Neuronal stem cell (in vitro differentiated cells): ENCODE measurements at places on chromosomes 11 and 22.
A peak's percentile ranks its signal among the peaks of the same experiment; 100 is the strongest.

DNA sequence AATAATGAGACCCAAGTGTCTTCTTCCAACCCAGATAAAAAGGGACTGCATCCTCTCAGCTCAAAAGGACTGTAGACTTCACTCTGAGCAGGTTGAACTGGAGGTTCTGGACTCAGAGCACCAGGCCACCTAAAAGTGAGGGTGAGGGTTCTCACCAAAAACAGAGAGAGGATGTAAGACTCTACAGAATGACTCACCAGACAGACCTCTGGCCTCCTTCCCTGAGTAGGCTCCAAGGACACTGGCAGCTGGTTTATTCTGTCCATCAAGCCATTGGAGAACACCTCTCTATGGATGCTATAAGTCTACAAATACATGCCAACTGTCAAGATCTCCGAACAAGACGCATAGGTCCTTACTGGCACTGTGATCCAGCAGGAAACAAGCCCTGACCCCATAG, 27.2 kb downstream of the FEZ1 start:
- no peak for DNase-seq

DNA sequence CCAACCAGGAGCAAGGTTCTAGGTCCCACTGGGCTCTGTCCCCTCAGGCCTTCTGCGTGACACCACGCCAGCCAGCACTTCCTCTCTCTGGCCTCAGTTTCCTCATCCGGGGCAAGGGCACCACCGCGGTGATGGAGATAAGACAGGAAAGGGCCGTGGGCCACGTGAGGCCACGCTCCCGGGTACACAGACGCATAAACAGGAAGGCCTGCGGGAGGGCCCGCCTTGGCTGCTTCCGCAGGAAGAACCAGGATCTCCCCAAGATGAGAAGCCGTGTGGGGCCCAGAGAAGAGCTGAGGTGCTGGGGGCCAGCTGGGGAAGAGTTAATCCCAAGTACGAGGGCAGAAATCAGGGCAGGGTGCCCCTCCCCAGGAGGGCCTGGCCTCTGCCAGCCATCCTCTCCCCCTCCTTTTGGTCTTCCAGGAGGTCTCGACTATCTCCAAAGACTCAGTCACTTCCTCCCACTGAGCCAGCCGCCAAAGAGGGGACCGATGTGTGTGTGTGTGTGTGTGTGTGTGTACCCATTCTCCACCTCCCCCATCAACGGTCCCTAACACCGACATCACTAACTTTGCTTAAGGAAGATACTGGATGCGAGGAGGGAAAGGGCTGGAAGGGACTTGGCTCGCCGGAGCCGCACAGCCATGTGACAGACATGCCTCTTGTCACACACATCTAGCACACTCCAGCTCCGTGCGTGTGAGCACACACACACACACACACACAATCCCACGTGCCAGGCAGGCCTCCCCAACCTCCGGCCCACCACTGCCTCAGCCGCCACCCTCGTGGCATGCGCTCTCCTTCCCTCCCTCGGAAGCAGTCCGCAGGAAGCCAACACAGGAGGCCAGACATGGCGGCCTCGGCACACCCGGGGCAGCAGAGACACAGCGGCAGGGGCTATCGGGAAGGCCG, 1.4 kb downstream of the MFNG start:
- no peak for DNase-seq

DNA sequence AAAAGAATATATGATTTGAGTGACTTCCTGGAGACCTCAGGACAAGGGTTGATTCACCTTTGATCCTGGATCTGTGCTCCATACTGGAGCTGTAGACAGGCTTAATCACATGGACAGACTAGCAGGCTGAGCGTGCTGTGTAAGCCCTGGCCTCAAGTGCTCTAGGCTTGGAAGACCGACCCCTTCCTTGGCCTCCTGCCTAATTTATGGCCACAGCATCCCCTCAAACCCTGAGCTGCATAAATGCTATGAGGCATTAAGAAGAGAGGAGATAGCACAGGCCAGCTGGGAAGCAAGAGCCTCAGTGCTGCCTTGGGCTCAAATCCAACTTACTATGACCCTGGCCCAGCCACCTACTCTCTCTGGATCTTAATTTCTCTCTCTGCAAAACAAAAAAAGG, 385.1 kb downstream of the BUD13 start:
- DNase-seq, result no peak

- peak; percentile 72 for DNase-seq
Measured at GRCh38 chr11:11787305-11788062, 54.3 kb upstream of the USP47 start.

DNA sequence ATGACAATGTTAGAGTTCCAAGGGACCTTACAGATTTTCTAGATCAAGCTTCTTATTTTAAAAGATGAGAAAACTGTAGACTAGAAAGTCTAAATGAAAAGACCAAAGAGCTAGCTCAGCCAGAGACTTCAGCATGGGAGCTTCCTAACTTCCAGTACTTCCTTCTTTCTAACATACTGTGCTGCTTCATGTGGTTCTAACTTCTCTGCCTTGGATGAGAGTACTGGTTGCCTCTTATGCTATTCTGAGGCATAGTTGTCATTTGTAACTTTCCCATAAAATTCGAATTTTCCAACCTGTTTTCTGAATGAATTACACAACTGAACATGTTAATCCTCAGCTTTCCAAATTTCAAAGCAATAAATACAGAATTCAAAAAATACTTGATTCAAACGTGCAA, 1.8 kb downstream of the MTMR2 start:
- DNase-seq, result no peak

DNA sequence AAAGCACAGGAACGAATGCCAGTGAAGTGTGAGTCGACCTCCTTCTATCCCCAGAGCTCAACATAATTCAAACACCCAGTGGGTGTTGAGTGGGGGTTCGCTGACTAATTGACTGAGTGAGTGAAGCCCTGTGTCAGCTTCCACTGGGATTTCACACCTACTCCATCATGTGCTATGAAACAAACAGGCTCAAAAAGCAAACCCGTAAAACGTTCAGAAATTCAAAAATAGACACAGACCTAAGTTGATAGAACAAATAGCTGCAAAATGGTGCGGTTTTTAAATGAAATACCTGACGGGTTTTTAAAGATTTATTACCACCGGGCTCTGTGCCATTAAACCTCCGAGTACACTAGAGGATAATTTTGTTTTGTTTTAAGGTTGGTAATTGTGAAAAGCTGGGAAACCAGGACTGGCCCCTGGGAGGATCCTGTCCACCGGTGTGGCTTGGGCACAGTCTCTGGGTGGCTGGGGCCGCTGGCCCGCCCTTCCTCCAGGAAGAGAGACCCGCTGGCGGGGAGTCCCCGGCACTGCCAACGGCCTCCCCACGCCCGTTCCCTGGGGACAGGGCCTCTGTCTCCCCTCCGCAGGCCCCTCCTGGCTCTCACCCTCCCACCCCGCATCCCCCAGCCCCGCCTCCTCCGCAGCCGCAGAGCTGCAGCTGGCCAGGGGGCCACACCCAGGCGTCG, 13.6 kb downstream of the KCNJ5 start:
- no peak for DNase-seq

- peak; percentile 29 for DNase-seq
Measured at GRCh38 chr11:93236741-93237675, 39.2 kb upstream of the SLC36A4 start.

- no peak for DNase-seq
Measured at GRCh38 chr22:45756558-45756957, 84.9 kb downstream of the ATXN10 start.

DNA sequence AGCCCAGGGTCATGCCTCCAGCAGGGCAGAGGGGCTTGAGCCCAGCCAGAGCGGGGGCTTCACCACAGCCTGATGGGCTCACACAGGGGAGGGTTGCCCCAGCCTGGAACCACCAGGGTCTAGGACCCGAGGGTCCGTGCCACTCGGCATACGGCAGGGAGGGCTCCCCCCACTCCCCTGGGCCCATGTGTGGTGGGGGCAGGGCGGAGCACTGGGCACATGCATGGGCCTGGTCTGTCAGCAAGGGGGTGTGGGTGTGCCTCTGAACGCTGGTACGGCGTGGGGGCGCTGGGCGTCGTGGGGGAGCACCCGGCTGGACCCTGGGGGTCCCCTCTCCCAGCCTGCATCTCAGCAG, 29.3 kb downstream of the MOB2 start:
- DNase-seq, result no peak

DNA sequence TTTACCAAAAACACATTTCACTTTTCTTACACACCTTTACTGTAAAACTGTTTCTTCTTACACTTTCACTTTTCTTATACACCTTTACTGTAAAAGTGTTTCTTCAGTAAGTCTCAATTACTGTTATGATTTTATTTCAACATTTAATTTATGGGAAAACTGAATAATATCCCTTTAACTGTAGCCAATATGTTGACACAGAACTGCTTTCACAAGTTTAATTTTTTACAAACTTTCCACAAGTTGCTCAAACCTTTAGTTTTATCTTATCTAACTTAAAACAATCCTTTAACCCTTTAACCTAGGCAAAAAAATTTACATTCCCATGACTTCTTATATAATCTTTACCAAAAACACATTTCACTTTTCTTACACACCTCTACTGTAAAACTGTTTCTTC, 63.3 kb upstream of the OR5AN1 start:
- no peak for DNase-seq

DNA sequence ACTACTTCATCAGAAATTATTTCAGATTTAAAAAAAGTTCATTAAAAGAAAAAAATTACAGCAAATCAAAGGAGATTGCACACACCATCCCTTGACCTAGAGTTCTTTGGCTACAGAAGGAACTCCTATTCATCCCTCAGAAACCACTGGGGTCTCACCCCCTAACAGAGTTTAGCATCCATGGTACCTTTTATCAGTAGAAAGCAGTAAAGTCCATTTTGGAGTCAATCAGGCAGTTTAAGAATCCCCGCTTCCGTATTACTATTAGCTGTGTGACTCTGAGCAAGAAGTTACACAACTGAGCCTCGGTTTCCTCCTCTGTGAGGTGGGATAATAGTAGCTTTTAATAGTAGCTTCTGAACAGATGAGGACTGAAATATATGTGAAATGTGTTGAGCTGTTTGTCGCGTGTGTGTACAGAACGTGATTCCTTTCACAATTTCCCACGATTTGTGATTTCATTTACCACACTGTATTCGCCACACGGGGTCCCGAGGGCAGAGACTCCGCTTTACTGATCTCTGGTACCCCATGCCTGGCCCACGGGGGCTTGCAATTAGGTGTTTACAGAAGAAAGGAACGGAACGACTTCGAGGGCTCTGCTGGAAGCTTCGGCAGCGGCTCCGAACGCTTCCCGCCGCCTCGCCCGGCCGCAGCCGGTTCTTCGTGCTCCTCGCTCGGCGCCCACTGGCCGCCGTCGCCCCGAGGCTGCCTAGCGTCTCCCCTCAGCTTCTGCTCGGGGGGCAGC, 72.5 kb upstream of the ZBED5 start:
- no peak for DNase-seq

- no peak for DNase-seq
Measured at GRCh38 chr11:79762279-79762921, 321.6 kb upstream of the TENM4 start.
